ENCODE measurements at places on chromosomes 12 and 14.

- DNase-seq, result no peak
Observed at GRCh38 chr14:35403114-35403602, 1.4 kb downstream of the NFKBIA start.

GRCh38 chr14:103296007-103296406, 38.0 kb upstream of the EIF5 start:
- DNase-seq, result no peak

GRCh38 chr14:32564596-32564995, 235.5 kb downstream of the AKAP6 start:
- DNase-seq, result no peak

DNA sequence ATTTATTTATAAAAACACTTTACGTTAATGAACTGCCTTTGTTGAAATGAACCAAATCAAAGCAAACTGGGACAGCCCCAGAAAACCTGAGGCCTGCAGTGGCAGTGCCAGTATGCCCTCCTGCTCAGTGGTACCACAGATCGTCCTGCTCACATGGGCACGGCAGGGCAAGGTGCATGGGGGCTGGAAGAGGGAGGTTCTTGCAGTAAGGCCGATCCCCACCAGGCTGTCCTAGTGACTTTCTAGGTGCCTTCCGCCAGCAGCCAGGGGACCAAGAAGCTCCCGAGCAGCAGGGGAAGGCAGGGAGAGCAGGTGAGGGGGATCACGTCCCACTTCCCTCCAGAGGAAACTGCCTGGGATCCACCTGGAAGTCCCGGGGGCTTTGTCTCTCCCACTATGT, 63.9 kb downstream of the TESC start:
- DNase-seq, result no peak

DNA sequence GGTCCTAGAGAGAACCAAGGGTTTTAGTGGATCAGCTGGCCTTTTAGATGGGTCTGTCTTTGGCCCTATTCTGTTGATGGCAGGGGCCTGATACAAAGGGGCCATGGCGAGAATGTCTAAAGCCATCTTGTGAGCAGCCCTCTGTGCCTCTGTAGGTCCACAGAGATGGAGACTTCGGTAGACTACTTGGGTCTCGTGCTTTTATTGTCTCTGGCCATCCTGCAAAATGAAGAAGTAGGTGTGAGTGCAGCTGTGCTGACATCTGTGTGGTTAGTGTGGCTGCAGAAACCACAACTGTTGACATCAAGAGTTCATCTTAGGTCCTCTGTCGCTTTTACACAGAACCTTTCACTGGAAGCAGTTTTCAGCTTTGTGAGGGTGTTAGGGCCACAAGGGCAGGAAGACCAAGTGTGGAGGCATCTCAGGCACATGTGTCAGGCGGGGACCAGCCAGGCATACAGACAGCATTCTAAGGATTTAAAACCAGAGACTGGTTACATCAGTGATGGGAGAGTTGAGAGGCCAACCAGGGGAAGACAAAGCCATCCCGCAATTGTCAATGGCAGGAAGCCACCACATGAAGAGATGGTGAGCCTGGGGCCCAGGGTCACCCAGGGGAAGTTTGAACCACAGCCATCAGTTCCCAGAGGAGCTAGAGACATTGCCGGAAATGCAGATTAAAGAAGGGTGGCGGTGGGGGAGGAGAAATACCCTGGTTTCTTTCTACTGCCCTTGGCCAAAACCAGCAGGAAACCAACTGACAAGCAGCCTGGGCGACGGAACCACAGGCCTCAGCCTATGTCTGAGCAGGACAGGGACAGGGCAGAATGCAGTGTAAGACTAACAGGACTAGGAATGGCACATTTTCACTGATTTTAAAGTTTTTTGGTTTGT, 13.0 kb upstream of the TPCN1 start:
- DNase-seq, result peak; percentile 89

DNA sequence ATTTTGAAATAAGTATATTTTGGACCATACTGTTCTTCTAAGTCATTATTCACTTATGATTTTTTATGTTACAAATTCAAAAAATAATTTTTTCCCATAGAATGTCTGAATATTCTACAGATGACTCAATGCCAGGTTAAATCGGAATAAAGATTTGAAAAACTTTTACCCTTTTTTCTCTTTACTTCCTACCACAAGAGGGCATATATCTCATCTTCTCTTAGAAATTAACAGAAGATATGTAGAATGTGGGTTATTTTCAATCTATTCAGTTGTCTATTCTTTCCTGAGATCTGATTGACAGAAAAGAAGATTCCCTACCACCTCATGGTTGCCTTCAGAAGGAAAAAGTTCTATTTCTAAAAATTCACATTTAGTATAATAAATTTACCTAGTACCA, 53.0 kb upstream of the KITLG start:
- DNase-seq, result no peak

DNA sequence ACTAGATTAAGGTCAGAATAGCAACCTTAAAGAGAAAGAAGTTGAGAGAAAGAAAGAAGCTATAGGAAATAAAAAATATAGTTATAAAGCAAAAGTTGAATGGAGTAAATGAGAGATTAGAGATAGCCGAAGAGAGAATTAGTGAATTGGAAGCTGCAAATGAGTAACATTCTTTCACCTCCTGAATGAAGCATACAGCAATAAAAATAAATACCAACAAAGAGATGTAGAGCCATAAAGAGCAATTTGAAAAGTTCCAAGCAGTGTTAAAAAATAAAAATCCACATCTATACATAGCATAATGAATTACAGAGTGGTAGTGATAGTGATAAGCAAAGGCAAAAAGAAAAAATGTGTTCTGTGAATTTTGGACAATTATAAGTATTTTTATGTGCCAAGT, 177.9 kb downstream of the VRK1 start:
- DNase-seq, result no peak

GRCh38 chr12:94767956-94768355, 117.6 kb upstream of the TMCC3 start:
- DNase-seq, result no peak

GRCh38 chr14:96184737-96185136, 19.9 kb upstream of the BDKRB2 start:
- no peak for DNase-seq

GRCh38 chr14:72677664-72678063, 216.2 kb downstream of the DPF3 start:
- no peak for DNase-seq

DNA sequence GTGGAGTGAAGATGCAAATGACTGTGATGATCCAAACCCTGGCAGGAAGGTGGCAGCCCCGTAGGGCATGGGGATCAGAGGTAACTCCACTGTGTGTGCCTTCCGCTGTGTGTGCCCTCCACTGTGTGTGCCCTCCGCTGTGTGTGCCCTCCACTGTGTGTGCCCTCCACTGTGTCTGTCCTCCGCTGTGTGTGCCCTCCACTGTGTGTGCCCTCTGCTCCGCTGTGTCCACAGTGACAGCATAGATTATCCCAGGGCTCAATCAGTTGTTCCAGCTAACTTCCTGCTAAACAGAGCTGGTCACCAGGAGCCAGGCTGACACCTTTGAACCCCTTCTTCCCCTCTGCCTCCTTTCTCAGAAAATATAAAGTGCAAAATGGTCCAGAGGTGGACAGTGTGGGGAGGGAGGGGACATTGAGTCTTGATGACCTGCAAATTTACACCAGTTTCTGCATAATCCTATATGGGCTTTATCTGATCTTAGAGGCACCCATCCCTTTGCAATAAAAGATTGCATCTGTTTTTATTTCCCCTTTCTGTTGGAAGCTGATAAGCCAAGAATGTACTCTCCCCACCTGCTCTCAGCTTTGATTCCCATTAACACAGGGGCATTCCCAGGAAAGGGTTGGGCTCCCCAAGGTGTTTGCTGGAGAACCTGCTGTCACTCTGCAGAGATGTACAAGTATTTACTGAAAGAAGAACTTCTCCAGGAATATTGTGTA, 21.6 kb upstream of the HNF1A start:
- no peak for DNase-seq

GRCh38 chr14:21385188-21385904, 1.5 kb upstream of the SUPT16H start:
- no peak for DNase-seq

- no peak for DNase-seq
Observed at GRCh38 chr12:83826112-83826511, 1086.5 kb downstream of the SLC6A15 start.

DNA sequence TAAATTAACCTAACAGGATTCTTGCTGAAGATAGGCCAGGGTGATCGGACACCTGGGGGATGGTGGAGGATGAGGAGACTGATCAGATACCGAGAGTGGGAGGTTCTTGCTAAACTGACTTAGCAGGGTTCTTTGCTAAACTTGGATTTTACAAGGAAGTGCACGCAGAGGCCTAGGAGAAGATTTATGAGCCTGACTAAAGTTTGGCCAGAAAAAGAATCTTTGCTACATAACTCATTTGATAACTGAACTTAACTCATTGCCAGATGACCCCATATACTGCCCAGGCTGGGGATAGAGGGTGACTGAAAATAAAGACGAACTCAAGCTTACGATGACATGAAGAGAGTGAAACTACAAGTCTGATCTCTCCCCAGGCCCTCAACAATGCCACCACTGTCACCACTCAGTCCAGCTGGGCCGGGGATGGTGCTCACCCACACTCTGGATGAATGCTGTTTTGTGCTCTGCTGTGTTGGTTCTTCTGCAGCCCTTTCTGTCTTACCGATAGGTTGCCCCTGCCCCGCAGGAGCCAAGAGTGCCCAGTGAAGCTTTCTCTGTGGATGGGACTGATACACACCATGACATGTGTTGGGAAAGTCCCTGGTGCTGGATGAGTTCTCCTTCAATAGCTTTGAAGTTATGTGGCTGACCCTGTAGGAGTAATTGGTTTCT, 29.0 kb downstream of the PPFIBP1 start:
- DNase-seq, result no peak

- no peak for DNase-seq
Observed at GRCh38 chr14:100955201-100955600, 51.7 kb upstream of the RTL1 start.

DNA sequence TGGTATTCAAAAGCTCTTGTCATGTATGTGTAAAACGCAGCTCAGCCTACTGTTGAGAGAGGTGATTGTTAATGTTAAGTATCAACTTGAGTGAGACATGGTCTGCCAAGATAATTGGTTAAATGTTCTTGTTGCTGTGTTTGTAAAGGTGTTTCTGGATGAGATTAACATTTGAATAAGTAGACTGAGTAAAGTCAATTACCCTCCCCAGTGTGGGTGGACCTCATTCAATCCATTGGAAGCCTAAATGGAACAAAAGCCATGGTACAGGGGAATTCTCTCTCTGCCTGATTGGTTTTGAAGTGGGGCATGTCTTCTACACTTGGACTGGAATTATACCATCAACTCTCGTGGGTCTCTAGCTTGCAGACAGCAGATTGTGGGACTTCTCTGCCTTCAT, 63.8 kb upstream of the RERGL start:
- no peak for DNase-seq

DNA sequence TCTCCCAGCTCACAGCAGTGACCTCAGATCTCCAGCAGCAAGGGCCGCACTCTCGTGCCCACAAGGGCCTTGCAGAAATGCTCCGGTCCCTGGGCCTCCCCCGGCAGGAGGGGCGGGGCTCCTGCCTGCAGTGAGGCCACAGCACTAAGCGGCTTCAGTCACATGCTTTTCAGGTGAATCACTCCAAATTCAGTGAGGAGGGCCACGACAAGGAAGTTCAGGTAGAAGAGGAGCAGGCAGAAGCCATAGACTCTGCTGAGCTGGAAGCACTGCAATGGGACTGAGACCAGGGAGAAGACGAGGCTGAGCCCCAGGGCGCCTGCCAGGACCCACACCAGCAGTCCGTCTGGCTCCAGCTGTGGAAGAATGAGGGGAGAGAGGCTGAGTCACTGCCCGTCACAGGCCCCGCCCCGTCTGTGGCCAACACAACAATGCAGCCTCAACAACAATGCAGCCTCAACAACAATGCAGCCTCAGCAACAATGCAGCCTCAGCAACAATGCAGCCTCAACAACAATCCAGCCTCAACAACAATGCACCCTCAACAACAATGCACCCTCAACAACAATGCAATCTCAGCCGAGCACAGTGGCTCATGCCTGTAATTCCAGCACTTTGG, 35.2 kb downstream of the SLC8B1 start:
- DNase-seq, result no peak
